Stimulated activated CD8-positive, alpha-beta memory T cell treated with anti-CD3 and anti-CD28 coated beads, Interleukin-12 subunit alpha, Interleukin-12 subunit beta, amount 100 ng/mL, for 1 hour (primary cell): ENCODE measurements at places on chromosomes 1 and 21.

- no peak for DNase-seq
Observed at GRCh38 chr1:223444411-223444810, 51.2 kb downstream of the CCDC185 start.

DNA sequence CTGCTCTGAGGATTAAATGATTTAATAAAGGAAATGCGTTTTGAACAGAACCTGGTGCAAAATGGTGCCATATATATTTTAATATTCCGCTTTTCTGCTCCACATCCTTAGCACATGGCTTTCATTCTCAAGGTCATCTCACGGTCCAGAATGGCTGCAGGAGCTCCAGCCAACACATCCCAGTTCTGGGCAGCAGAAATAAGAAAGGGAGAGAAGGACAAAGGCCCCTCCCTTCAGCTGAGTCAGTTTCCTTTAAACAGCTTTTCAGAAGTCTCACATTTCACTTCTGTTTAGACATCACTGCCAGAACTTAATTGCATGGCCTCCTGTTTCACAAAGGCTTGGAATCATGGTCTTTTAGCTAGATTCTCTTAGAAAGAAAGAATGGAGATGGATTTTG is 75.2 kb upstream of the LRRN2 start:
- no peak for DNase-seq

DNA sequence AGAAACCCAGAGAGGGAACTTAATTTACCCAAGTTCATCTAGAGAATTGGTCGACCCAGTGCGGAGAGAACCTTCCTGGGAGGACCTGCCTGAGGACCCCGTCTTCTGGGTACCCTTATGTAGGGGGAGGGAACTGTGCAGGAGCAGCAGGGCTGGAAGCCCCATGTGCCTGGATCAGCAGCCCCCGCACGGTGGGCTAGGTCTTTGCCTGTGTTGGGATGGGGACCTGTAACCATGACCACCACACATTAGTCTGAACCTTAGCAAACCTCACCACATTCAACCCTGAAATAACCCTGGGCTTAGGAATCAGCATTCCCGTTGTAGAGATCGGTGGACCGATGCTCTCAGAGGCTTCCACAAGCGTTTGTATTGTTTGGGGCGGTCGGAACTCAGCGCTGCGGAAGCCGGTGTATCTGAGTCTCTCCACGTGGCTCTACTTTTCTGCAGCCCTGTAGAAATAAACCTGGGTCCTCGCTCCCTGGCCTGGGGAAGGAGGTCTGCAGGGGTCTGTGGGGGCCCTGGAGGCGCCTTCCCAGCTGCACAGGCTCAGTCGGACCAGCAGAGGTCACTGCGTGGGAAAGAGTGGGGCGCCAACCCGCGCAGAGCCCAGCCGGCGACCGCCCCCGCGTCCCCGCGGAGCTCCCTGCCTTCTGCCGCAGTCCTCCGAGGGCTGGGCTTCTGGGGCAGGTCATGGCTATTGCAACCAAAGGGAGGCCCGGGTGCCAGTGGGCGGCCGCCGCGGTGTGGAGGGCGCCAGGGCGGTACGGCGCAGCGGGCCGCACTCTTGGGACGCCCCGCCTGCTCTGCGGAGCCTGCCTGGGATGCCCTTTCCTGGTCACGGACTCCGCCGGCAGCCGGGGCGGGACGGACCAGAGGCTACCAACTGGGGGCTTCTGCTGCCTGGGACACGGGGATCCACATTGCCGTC is 36.2 kb upstream of the KCNA10 start:
- peak; percentile 17 for DNase-seq

DNA sequence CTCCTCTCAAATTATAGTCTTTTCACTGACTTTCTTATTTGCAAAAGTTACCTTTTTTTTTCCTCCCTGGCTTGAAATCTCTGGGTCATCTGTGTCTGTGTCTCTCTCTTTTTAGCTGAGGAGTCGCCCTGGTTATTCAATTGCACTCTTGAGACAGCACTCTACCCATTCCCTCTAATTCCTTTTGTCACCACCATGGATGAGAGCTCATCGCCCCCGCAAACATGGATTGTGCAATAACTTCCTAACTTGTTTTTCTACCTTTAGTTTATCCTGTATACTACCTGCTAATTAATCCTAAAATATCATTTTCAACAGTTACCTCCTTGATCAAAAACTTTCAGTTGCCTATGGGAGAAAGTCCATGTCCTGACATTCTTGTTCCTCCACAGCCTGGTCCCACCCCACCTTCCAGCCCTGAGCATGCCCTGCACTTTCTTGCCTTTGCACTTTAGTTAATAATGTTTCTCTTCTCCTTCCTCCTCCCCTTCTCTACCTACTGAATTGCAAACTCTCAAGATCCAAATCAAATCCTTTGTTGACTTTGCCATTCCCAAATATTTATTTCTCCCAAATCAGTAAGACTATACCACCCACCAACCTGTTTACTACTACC is 110.4 kb upstream of the MAGI3 start:
- DNase-seq = no peak

- DNase-seq = no peak
Observed at GRCh38 chr1:5311634-5312292, 657.4 kb downstream of the AJAP1 start.

GRCh38 chr1:171807556-171807955 is 26.1 kb downstream of the METTL13 start:
- no peak for DNase-seq
